Kidney (tissue), 22 donors: ENCODE measurements at places on chromosomes 3 and 15.
A peak's percentile ranks its signal among the peaks of the same experiment; 100 is the strongest.

- DNase-seq: peak; percentile 56
Measured at GRCh38 chr15:88624156-88624970, 3.2 kb downstream of the AEN start.

GRCh38 chr3:62098646-62099365 lies 274.5 kb downstream of the FEZF2 start:
- DNase-seq: no peak

DNA sequence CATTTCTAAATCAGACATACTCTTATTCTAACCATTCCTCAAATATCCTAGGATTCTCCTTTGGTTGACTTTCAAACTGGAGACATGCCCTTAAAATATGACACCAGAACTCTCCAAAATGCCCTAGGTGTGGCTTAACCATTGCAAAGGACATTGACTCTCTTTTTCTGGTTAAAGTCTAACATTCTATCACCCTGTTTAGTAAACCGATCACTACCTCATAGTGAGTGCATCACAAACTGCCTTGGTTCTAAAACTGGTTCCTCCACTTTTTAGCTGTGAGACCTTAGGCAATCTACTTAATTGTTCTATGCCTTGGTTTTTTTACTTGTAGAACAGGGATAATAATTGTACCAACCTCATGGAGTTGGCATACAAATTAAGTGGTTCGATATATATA lies 224.3 kb downstream of the CDIN1 start:
- DNase-seq: no peak

DNA sequence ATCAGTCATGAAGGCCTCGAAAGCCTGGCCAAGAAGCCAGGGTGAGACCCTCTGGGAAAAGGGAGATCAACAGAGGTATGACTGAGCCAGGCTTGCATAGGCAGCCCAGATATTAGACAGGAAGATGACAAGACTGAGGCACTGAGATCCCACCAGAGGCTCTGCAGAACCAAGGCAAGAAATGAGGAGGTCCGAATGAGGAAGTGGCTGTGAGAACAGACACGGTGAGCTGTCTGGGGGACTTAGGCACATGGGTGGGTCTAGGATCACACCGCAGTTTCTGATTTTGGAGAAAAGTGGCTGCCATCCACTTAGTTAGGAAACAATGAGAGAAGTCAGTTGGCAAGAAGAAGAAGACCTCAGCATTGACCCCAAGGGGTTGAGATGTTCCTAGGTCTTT lies 31.5 kb upstream of the PRSS50 start:
- no peak for DNase-seq

GRCh38 chr3:183312433-183312832 lies 59.4 kb downstream of the B3GNT5 start:
- DNase-seq: no peak
